Activated CD4-positive, alpha-beta memory T cell treated with anti-CD3 and anti-CD28 coated beads, Interleukin-2, amount 10 ng/mL, durations not matched to agents 7 days and 5 days (primary cell): ENCODE measurements at places on chromosomes 2 and 18.

- DNase-seq: no peak
These were observed 41.6 kb downstream of the NDC80 start for GRCh38 chr18:2612996-2613395.

DNA sequence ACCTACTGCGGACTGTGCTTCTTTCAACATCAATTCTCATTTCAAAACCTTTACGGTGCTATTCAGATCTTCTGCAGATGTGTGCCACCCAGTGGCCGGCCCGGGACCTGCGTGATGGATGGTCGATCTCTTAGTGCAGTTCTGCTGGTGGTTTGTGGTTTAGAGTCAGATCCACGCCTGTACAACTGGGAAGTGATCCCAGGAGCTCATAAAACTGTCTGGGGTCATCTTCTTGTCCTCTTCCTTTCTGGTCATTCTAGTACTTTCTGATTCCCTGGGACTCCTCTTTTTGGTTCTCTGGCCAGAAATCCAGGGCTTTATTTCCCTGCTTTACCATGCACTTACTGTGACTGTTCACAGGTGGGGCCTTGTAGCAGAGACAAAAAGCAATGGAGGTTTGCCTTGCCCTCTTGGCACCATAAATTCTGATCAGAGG, 15.8 kb upstream of the SELENOI start:
- DNase-seq: peak; percentile 88

GRCh38 chr2:226336283-226336682, 463.3 kb downstream of the IRS1 start:
- DNase-seq: no peak

GRCh38 chr2:28678175-28678855, 73.3 kb upstream of the PPP1CB start:
- no peak for DNase-seq

- no peak for DNase-seq
These were observed 70.0 kb downstream of the ACOXL start for GRCh38 chr2:110802208-110802932.

DNA sequence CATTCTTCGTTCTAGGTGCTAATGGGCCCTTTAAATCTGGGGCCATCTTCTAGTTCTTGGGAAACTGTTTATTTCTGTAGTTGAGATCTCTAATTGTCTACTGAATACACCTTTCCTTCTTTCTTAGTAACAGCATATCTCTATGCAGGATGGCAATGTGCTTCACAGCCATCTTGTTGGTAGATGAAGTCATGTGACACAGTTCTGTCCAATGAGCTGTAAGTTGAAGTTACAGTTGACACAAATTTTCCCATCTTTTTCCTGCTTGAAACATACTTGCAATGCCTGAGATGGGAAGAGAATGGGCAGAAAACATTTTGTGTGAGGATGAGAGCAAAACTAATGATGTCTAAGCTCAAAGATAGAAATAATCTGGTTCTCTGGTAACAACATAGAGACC, 57.3 kb upstream of the PHLPP1 start:
- DNase-seq: no peak

- DNase-seq: no peak
These were observed 10.4 kb downstream of the HOXD8 start for GRCh38 chr2:176139661-176140512.

GRCh38 chr18:40152859-40153258, 1802.2 kb upstream of the PIK3C3 start:
- DNase-seq: no peak

- DNase-seq: no peak
These were observed 1526.0 kb downstream of the LRP1B start for GRCh38 chr2:140604788-140605187.

- DNase-seq: no peak
These were observed 46.4 kb downstream of the MTA3 start for GRCh38 chr2:42614838-42615237.

DNA sequence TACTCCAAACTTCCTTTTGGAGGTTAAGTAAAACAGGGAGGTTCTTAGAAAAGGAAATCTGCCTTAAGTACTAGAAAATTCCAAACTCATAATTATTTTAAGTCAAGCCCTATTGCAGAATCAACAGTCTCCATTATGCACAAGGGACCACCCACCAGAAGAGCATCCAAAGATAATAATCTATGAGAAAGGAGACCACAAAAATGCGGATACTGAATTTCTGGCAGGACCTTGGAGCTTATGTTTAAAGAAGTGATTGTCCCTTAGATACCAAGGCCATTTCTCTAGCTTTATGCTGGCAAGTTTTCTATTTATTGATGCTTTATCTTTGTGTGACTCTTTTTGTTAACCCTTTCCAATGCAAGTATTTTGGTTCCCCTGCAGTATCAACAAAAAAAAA, 404.0 kb upstream of the MMADHC start:
- no peak for DNase-seq

GRCh38 chr18:59308938-59309260, 9.6 kb downstream of the CPLX4 start:
- no peak for DNase-seq

- no peak for DNase-seq
These were observed 276.9 kb upstream of the SKOR2 start for GRCh38 chr18:47528343-47528742.

- no peak for DNase-seq
These were observed 103.7 kb downstream of the USP34 start for GRCh38 chr2:61367177-61367576.

DNA sequence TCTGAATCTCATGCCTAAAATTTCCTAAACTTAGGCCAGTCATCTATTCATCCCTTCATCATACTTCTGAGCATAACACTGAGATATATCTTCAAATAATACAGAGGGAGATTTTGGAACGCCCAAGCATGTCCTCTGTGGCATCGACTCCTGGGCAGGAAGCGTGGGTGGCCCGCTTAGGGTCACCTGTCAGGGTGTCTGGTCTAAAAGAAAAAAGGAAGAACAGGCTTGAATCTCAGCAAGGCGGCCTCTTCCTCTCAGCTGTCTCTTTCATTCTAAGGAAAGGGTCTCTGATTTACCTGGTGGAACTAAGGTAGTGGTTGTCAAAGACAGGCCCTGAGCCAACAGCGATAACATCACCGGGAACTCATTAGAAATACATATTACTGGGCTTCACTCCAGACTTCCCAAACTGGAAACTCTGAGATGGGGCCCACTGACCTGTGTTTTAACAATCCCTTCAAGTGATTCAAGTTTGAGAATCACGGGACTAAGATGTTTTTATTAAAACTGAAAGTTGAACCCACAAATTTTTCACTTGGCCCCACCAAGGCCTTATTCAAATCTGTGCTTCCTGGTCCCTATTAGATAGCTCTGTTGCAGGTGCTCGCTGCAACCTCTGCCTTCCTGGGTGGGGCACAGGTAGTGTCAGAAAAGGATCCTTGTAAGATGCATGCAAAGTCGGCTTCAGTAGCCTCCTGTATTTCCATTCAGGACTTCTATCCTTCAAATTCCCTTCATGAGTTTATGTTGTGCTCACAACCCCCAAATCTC, 162.3 kb upstream of the CCDC68 start:
- DNase-seq: no peak

- no peak for DNase-seq
These were observed 40.0 kb downstream of the BIN1 start for GRCh38 chr2:127066942-127067341.

DNA sequence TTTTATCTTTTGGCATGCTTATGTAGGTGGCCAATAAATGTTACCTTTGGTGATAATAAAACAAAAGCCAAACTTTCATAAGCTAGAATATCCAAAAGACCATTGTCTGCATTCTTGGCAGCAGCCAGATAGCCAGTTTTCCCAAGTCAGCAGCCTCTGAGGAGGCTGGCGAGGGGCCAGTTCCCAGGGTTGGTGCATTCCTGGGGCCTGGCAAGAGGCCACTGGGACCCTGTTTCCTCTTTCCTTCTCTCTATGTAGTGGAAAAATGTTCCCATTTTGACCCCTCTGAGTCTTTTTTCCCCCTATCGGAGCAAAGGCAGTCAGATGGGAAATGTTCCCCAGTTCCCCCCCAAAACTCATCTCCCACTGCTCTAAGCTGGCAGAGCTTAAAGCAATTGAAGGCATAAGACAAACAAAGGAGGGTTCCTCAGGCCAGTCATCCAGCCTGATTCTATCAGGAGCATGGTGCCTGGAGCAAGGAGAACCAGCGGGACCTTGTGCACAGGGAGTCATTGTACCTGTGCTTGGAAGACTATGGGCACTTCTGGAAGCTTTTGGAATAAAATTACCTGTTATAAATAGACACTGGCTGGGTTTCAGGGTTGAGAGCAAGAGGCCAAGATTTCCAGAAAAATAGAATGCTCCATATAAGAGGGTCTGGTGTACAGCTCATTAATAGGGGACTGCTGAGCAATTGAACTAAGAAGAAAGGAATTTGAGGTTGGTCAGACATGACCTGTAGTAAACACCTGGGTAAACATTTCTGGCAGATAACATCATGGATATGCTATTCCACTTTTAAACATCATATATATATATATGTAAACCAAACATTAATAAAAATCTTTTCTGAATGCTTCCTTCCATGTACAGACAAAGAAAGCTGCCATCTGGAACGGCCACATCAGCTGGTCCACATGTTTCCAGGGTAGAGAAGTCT, 63.4 kb downstream of the NCKAP5 start:
- DNase-seq: no peak

GRCh38 chr2:108870069-108870644, 83.6 kb downstream of the CCDC138 start:
- DNase-seq: no peak

DNA sequence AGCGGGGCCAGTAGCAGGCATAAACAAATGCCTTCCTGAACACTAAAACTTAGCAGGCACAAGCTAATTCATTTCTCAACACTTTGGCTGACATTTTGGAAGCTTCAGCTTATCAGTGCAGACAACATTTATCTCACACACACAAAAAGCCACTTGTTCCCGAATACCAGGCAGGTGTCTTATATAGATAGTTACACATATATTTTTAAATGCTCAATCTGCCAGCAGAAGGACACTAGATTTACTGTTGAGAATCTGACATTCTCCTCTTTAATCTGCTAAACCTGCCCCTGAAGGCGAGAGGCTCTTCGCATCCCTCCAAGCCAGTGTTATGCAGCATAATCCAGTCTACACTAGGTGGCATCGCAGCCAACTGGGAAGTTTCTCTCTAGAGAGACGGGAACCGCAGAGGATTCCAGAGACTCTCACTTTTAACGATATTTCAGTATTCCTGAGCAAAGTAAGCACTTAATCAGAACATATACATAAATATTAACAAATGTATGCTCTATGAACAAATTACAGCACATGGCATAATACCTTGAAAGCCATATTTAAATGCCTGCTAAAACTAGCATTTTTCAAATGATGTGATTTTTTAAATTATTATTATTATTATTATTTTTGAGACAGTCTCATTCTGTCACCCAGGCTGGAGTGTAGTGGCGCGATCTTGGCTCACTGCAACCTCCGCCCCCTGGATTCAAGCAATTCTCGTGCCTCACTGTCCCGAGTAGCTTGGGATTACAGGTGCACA, 90.2 kb upstream of the SCG2 start:
- DNase-seq: no peak

DNA sequence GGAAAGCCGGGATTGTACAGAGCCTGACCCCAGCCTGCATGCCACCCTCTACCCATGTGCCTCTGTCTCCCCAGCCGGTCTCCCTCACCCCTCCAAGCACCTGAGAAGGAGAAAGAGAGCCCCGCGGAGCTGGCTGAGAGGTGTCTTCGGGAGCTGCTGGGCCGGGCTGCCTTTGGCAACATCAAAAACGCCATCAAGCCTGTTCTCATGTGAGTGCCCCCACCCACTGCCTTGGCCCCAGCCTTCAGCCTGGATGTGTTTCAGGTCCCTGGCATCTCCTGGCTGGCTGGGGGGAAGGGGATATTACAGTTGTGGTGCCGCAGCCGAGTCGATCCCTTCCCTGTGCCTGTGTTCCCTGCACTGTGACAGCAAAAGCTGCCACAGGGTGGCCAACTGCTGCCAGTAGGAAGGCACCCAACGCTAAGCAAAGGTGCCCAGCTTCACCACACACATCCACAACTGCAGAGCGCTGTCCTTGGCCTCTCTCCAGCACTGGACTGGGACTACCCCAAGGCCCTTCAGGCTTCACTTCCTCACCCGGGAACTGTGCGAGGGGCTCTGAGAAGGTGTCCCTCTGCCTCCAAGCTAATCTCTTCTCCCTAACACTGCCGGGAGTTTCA, 38.4 kb downstream of the POMC start:
- no peak for DNase-seq

DNA sequence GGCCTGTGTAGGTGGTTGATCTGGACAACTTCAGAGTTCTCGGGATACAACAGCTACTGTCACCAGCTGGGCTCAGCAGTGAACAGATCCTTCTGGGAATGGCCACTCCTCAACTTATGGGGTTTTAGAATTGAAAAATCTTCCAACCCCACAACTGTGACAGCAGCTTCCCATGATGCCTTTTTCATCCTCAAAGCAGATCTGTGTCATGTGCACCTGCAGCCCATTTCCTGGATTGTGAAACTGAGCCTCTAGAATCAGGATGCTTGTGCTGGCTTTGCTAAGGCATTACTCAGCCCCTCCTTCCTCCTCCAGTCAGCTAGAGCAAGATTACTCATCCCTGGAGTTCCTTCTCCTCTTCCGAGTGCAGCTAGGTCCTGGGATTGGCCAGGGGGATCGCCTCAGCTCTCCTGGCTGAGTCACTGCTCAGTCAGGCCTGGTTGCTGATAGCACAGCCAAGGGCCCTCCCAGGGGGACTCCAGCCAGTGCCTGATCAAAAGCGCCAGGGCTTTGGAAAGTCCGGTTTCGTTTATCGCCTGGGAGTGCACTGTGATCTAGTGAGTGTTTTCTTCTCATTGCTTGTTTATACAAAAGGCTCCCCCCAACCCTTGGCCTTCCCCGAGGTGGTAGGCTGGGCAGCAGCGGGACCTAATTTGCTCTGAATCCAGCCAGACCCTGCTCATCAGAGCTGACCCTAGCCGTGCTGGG, 2.4 kb upstream of the LPIN1 start:
- DNase-seq: peak; percentile 82

DNA sequence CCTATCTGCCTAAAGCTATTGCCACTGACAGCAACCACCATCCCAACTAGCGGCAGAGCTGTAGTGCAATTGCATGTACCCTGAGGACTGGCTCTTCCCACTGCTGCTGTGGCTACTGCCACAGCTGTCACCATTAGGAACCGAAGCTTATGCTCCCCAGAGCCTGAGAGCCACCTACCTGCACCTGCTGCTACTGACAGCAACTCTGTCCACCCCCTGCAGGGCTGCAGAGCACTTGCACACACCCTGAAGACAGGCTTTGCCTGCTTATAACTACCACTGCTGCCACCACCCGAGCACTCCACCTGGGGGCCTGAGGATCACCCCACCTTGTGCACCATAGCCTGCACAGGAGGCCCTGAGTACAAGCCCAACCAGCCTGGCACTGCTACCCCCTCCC, 217.6 kb upstream of the FOSL2 start:
- DNase-seq: no peak

DNA sequence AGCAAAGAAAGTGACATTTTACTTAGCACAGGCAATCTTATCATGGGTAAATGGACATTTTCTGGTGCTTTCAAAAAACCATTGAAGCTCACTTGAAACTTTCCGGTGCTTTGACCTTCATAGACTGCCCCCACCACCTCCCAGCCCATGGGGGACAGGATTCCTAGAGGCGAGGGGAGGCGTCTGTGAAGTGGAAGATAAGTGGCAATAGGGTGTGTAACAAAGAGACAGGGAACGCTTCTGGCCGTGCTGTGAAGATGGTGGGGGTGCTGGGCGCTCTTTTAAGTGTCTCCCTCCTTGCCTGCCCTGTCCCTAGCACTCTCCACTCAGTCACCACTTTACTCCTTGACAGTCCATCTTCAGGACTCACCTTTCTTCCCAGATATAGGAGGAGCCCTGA, 23.4 kb upstream of the GMPPA start:
- DNase-seq: no peak

- DNase-seq: no peak
These were observed 186.1 kb upstream of the STON1 start for GRCh38 chr2:48343571-48344440.

- no peak for DNase-seq
These were observed 164.6 kb downstream of the EIPR1 start for GRCh38 chr2:3212984-3213383.
